Omental fat pad (tissue), 4 donors: ENCODE measurements at places on chromosomes 11 and 22. TPM values are rescaled to one million over a fixed set of nuclear protein-coding genes. Genes with fewer than 3 reads are reported as not detected.

DNA sequence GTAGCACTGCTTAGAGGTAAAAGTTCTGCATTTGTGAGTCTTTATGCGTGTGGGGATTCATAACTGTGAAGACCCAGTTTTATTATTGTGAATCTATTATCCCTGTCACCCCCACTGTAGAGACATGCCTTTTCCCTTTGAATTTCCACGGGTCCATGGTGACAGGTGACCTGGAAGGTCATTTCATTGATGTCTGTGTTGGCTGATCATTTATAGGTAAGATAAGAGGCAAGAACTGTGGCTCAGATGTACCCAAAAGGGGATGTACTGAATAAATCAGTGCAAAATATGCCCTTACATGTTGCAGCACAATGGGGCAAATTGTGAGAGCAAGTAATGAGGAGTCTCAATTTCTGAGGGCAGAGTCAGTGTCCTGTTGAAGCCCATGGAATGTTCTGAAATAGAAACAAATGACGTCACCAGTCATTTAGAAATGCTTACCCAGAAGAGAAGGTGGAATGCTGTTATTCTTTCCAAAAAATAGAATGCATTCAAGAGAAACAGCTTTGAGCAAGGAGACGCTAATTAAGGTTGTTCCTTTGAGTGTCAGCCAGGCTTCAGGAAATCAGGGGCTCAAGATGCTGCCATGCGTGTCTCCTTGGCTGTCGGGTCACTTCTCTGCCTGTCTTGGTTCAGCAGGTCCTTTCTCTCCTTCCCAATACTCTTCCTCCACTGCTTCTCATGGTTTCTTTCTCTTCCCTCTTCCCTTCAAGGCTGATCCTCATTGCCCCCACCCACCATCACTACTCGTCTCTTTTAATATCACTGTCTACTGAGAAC, 118.7 kb upstream of the E2F8 start:
- DNase-seq, result no peak

DNA sequence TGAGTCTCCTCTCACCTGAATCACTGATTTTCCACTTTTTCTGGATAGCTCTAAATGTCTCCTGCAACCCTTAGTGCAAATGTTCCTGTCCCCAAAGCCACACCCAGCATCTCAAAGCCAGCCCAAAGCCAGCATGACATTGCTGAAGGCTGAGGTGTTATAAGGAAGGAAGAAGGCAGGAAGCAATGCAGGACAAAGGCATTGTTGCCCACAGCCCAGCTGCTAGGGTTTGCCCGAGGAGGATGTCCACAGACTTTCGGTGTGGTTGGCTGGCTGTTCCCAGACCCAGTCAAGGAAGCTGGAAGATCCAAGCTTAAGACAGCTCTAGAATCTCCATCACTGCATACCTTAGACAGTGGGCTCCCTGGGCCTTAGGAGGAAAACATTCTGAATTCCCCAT, 23.5 kb downstream of the CHST1 start:
- DNase-seq, result no peak

DNA sequence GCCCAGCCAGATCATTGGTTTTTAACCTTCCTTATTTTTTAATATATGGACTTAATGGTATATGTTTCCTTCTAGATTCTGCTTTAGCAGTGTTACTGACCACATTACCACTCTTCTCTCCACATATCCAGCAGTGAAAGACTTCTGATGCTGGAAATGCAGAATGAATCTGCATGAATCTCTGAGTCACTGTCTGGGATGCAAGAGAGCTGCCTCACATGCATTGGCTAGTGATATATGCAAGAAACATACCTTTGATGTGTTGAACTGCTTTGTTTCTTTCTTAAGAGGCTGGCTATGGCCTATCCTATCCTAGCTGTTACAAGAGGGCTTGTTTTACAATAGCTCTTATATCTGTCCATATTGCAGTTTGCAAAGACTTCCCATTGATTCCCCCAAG, 16.6 kb upstream of the AMPD3 start:
- no peak for DNase-seq

DNA sequence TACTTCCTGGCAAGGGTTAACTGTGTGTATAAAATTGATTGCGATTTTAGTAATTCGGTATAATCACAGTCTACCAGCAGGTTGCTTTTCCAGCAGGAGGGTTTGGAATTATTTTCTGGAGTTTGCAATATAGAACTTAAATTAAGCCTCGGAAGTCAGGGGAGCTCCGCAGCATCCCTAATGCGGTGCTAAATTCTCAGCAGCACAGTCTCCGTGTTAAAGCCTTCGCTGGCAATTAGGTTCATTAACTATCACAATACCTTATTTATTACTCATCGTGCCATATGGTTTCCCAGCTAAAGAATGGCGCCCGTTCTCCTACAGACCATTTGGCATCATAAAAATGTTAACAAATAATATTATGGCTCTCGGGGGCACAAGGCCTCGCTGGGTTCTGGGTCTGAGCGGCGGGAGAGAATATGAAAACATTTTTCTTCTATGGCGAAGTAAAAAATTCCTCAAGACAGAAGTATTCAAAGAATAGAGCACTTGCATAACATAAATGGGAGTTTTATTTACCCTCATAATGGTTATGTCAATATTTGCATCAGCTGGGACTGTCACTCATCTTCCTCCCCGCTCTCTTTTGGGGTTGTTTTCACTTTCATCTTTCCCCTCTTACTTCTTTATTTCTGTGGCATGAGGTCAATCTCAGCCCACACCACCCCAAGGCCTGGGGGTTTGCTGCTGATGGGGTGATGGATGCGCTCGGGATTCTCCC, 28.1 kb upstream of the ZBTB16 start:
- DNase-seq, result no peak

The FAM181B gene
- 0.12 TPM for total RNA-seq

The PRSS23 gene
- 35.9 TPM for total RNA-seq
